ENCODE measurements at places on chromosomes 4 and X.

DNA sequence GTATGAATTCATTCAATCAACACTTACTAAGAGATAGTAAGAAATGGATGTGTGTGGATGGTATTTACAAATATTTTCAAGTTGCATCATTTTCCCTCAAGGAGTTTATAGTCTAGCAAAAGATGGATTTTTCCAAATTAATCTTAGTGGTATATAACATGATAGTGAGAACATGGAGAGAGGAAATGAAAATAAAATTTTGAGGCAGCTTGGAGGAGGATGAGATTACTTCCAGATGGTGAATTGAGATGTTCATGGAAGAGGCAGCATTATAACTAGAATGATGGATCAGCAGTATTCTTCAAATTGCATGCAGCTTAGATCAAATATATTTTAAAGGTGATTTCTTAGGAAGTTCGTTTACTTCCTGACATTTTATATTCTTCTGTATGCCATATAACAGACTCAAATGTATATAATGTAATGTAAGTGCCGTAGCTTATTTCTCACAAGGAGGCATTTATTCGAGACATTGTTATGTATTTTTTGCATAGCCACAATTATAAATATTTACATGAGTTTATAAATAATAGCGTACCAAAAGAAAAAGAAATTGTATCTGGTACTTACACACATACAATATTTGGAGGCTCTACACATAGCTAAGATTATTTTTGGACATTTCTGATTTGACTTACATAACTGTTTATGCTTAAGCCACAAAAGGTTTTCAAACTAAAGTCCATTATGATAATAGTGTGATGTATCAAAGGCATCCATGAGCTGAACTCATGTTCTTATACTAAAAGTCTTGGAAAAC is 439.4 kb downstream of the SPRY1 start:
- DNase-seq, result no peak

- no peak for DNase-seq
Observed at GRCh38 chr4:48725414-48725813, 54.7 kb downstream of the FRYL start.

DNA sequence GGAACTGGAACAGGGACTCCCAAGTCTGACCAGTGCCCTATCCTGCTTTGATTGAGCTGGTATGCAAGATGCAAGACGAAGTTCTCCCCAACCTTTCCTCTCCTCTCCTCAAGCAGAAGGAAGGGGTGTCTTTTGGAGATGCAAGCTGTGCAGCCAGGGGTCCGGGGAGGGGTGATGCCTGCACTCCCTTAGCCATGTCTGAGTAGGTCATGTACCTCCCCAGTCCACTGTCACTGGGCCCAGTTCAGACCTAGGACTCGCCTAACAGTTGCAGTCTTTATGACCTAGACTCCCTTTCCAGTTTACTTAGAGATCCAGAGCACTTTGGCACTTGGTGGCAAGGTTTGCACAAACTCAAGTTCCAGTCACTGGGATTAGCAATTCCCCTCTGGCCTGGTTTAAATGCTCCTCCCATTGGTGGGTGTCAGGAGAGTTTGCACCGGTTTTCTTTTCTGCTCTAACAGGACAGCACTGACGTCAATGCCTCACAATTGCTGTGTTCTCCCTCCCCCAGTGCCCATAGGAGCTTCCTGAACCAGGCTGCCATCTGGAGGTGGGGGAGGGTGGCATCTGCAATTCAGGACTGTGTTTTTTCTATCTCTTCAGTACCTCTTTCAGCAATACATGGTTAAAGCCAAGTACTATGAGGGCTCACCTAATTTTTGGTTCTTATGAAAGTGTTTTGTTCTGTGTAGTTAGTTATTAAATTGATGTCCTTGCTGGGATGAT is 782.2 kb downstream of the ARAP2 start:
- no peak for DNase-seq

GRCh38 chr4:11496351-11496829 is 67.7 kb upstream of the HS3ST1 start:
- no peak for DNase-seq

- DNase-seq, result no peak
Observed at GRCh38 chr4:109177096-109177810, 125.2 kb downstream of the COL25A1 start.

DNA sequence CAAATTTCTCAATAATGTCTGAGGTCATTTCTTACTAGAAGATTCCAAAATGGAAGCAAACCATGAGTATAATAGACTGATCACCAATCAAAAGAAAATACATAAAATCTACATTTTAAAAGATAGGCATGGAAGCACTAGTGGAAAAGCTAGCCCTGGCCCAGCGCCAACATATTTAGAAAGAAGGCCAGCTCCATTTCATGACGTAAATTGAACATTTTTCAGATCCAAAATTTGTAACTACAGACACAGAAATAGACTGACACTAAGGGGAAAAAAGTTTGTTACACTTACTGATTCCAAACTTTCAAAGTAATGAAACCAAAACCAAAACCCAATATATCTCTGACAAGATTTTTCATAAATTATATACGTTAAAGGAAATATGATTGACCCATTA is 117.7 kb downstream of the ADAMTS3 start:
- DNase-seq, result no peak

DNA sequence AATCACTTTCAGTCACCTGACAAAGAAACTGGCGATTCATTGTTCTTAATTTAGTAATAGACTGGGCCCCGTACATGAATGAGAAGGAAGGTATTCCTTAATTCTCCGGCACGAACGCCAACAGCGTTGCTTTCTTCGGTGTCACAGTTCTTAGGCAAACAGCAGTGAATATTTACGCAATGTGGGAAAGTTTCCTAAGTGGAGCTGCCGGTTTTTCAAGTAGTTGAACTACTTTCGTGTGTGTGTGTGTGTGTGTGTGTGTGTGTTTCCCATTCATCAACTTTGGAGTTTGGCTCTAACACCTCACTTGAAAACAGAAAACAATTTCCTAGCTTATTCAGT is 651 bp downstream of the NXT2 start:
- no peak for DNase-seq

GRCh38 chr4:47675806-47676205 is 162.1 kb downstream of the CORIN start:
- no peak for DNase-seq

DNA sequence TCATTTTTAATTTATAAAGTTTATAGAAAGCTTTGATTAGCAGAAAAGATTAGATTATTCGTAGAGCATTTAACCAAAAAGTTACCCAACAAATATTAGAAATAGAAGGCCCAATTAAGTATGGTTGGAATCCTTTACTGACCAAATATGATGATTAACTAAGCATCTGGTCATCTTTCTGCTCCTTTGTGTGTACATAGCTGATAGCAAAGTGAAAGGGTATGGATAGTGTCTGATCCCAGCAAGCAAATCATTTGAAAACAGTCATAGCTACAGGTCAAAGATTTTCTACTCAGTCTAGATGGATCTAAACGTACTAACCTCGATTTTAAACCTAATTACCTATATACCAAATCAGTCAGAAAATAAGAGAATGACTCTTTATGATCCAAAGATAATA is 7.3 kb upstream of the MAB21L2 start:
- no peak for DNase-seq

DNA sequence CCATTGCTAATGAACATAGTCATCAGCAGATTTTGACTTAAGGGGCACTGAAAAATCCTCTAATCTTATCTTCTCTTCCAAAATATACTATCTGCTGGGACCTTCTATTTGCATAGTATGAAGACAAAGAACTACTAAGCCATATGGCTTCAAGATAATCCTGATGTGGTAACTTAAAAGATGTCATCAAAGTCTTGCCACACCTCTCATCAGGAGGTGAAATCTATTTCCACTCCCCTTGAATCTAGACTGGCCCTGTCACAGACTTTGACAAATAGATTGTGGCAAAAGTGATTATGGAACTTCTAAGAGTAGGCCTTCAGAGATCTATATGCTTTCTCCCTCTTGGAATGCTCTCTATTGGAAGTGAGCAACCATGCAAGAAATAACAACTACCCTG is 27.3 kb upstream of the TET2 start:
- DNase-seq, result no peak

- DNase-seq, result no peak
Observed at GRCh38 chr4:98710831-98711230, 52.4 kb upstream of the TSPAN5 start.

- DNase-seq, result no peak
Observed at GRCh38 chr4:121633653-121634052, 63.1 kb downstream of the ANXA5 start.

DNA sequence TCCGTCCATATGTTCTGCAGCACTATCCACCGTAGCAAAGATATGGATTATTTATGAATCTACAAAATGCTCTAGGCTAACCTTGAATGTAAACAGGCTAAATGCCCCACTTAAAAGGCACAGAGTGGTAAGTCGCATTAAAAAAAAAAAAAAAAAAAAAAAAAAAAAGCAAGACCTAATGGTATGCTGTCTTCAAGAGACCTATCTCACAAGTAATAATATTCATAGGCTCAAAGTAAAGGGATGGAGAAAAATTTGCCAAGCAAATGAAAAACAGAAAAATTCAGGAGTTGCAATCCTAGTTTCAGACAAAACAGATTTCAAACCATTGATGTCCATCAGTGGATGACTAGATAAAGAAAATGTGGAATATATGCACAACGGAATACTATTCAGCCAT is 139.4 kb downstream of the GLRA3 start:
- no peak for DNase-seq

DNA sequence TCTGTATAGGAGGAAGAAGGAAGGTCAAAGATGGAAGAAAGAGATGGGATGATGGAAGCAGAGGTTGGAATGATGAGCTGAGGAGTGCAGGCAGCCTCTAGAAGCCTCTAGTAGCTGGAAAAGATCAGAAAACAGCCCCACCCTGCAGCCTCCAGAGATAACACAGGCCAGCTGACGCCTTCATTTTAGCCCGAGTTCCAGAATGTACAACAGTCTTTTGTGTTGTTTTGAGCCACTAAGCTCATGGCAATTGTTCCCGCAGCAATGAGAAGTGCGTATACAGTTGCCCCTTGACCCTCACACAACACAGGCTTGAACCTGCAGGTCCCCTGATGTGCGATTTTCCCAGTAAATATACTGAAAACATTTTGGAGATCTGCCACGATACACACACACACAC is 72.0 kb downstream of the WFS1 start:
- DNase-seq, result no peak

- DNase-seq, result no peak
Observed at GRCh38 chr4:147913137-147913536, 181.2 kb downstream of the ARHGAP10 start.

- DNase-seq, result no peak
Observed at GRCh38 chr4:185358959-185359358, 36.8 kb downstream of the LRP2BP start.

- DNase-seq, result no peak
Observed at GRCh38 chr4:41709844-41710481, 38.6 kb downstream of the PHOX2B start.

GRCh38 chrX:3362956-3363355 is 16.5 kb upstream of the MXRA5 start:
- DNase-seq, result no peak

DNA sequence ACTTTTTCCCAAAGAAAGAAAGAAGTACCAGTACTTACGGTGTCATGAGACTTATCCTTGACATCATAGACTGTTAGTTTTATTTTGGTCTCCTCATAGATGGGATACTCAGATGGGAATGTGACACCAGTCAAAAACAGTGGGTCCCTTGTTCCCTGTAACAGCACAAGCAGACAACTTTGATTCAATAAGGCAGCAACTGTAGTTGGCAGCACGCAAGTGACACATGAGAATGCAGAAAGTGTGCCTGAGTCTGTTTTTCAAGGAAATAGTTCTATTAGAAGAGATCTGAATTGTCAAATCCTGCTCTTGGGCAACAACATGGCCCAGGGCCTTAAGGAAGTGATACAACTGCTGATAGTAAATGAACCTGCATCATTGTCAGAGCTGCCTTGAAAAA is 443.2 kb downstream of the INPP4B start:
- no peak for DNase-seq

GRCh38 chr4:39446842-39447573 is 11.7 kb downstream of the RPL9 start:
- DNase-seq, result no peak

DNA sequence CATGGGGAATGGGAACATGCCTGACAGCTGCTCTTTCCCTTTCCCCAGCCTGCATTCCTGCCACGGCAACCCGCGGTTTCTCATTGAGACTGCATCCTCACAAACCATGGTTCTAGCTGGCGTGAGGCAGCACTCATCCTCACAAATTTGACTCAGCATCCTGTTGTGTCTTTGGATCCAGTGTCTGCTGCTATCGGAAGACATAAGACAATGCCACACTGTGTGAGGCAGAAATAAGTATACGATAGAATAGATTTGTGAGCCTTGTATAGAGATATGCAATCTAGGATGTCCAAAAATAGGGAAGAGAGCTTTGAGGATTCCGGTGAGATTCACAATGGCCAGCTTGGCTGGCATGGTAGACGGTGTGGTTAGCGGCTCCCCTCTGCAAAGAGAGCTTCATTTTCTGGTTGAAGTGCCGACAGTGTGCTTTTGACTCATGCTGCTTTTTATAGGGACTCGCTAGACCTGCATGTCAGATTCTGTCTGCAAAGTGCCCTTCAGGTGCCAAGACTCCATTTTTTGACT is 161.3 kb upstream of the PSAPL1 start:
- no peak for DNase-seq

GRCh38 chr4:2083116-2083825 is 24.1 kb downstream of the NAT8L start:
- no peak for DNase-seq

GRCh38 chr4:79249881-79250503 is 75.9 kb downstream of the NAA11 start:
- DNase-seq, result no peak

DNA sequence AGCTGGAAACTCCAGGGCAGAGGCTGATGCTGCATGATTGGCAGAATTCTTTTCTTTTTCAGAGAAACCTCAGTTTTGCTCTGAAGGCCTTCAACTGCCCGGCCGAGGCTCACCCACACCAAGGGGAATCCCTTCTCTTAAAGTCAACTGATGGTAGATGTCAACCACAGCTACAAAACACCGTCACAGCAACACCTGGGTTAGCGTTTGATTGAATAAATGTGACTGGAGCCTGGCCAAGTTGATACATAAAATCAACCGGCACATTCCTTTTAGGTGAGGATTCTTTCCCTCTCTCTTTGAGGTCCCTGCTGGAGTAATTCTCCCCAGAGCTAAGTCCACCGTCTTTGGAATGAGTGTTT is 15.2 kb upstream of the KIAA0232 start:
- no peak for DNase-seq

- no peak for DNase-seq
Observed at GRCh38 chr4:34950926-34951325, 1293.4 kb downstream of the ARAP2 start.

- DNase-seq, result no peak
Observed at GRCh38 chrX:48102874-48103374, 27.5 kb upstream of the SPACA5B start.

- no peak for DNase-seq
Observed at GRCh38 chrX:52166840-52167239, 17.8 kb upstream of the MAGED4 start.

- no peak for DNase-seq
Observed at GRCh38 chrX:14533867-14534266, 4.5 kb downstream of the GLRA2 start.

- no peak for DNase-seq
Observed at GRCh38 chr4:145153904-145154298, 26.5 kb downstream of the OTUD4 start.

- no peak for DNase-seq
Observed at GRCh38 chr4:26375551-26375950, 54.7 kb downstream of the RBPJ start.

Measured in activated T-helper 1 cell treated with anti-CD3 and anti-CD28 coated beads, Interleukin-2, amount 50 U/mL, for 16 hours (primary cell).